ENCODE measurements at places on chromosomes 13 and 19.

DNA sequence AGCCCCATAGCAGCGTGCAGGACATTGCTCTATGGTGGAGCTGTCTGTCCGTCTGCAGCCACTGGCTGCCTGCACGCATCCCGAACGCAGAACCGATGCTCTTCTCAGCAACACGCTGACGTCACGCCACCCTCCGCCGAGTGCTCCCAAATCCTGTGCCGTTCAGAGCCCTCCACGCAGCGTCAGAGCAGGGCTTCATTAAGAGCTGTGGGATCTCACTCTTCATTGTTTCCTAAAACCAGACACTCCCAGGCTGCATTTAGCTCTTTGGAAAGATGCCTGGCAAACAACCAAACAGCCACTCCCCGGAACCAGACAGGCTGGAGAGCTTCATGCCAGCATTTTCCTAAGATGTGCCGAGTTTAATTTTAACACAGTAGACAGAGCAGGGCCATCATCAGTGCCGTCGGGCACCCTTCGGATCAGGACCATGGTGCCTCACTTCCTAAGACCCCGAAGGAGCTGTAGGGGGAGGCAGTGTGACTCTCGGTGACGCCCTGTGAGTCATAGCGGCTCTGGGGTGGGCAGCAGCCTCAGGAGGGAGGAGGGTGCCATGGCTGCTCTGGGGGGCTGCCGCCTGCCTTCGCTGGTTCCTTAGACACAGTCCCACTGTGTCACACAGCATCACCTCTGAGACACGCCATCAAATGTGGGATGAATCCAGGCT, 131.5 kb upstream of the MCF2L start:
- no peak for DNase-seq

DNA sequence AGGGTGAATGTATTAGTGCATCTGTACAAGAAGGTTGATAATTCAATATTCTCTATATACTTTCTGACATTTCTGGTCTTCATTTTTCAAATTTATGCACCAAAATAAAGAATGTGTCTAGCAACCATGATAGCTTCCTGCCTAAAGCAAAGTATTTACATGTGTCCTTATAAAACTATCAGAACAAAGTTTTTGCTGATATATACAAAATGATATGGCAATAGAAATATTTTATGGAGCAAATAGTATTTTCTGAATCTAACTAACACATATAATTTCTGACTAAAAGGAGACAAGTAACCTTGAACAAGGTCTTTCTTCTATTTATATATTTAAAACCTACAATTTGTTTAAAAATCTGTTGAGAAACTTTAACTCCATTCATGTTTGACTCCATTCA, 184.9 kb downstream of the DIAPH3 start:
- DNase-seq, result no peak

GRCh38 chr19:12075538-12076139, 11.1 kb downstream of the ZNF844 start:
- DNase-seq, result no peak

DNA sequence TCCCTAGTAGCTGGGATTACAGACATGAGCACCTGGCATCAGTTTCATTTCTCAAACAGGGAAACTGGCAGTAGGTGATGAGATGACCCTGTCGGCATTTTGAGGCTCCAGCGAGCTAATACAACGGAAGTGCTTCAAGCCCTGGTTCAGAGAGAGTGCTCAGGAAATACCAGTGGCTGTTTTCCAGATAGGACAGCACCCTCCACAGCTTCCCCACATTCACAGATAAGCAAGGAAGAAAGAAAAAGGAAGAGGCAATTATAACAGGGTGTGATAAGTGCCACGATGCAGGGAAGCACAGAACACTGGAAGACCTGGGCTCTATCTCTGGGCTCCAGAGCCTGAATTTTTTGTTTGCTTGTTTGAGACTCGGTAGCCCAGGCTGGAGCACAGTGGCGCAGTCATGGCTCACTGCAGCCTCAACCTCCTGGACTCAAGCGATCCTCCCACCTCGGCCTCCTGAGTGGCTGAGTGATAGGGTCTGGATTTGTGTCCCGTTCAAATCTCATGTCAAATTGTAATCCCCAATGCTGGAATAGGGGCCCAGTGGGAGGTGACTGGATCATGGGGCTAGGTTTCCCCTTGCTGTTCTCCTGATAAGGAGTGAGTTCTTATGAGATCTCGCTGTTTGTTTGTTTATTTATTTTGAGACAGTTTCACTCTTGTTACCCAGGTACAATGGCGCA, 43.5 kb downstream of the PIN1 start:
- DNase-seq, result no peak

GRCh38 chr19:57830071-57830602, at the start of gene ZNF587B:
TSS of gene ZNF587B (plus strand) at chr19:57830299. CDS start at chr19:57830529, 230 bp downstream.
- peak; percentile 88 for DNase-seq

- DNase-seq, result no peak
Observed at GRCh38 chr19:10045371-10045770, 32.1 kb downstream of the RDH8 start.

GRCh38 chr13:80712026-80712425, 371.1 kb upstream of the SPRY2 start:
- DNase-seq, result no peak
